Stimulated activated CD4-positive, alpha-beta T cell treated with anti-CD3 and anti-CD28 coated beads, Interleukin-1b, Interleukin-23, amount 100 ng/mL, for 4 hours (primary cell): ENCODE measurements at places on chromosomes 12 and 14.

DNA sequence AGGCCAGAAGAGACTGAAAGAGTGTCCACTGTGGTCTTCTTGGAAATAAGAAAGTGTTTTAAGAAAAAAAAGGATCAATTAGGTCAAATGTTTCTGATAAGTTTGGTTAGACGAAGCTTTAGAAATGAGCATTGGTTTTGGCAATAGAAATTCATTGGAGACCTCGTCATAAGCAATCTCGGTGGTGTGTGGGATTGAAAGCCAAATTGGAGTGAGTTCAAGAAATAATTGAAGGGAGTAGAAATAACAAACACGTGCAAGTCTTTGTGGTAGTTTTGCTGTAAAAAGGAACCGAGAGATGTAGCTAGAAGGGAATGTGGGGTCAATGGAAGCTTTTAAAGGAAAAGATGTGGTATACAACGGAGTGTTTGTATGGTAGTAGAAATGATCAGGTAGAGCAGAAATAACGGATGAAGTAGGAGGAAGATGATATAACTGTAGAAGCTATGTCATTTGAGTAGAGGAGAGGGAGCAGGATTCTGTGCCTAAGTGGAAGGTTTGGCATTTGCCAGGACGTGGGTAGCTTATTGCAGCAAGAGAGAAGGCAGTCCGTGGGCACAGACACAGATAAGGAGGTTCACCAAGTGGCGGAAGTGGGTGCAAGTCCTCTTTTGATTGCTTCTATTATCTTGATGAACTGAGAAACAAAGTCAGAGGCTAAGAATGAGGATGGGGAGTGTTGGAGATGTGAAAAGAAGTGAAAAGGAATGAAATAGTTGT, 146.2 kb downstream of the DACT1 start:
- DNase-seq: no peak

GRCh38 chr14:103696466-103697071, 18.7 kb downstream of the XRCC3 start:
- no peak for DNase-seq

DNA sequence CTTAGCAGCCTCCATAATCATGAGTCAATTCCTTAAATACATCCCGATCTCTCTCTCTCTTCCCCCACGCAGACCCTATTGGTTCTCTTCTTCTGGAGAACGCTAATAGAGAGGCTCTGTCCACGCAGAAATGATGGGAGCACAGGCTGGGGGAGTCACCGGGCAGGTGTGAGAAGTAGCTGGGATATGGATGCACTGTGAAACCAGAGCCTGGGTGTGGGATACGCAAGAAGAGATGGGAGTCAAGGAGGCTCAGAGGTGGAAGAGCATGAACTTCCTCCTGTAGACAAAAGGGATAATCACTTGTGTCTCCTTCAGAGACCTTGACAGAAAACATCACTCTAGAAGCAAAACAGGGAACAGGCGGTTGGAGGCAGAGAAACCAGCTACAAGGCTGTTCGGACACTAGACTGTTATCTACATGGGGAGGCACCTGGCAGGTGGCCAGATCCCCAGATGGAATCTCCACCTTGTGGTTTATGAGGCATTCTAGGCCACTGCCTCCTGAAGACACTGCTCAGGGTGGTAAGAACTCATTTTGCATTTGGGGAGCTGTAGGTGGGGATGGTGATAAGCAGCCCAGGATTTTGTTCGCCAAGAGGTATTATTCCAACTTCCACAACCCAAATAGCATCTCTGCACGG, 7.2 kb upstream of the SELPLG start:
- no peak for DNase-seq

GRCh38 chr14:87686746-87687145, 306.2 kb downstream of the GALC start:
- DNase-seq: no peak

GRCh38 chr14:23294734-23295561, 7.7 kb downstream of the PPP1R3E start:
- DNase-seq: peak; percentile 31

DNA sequence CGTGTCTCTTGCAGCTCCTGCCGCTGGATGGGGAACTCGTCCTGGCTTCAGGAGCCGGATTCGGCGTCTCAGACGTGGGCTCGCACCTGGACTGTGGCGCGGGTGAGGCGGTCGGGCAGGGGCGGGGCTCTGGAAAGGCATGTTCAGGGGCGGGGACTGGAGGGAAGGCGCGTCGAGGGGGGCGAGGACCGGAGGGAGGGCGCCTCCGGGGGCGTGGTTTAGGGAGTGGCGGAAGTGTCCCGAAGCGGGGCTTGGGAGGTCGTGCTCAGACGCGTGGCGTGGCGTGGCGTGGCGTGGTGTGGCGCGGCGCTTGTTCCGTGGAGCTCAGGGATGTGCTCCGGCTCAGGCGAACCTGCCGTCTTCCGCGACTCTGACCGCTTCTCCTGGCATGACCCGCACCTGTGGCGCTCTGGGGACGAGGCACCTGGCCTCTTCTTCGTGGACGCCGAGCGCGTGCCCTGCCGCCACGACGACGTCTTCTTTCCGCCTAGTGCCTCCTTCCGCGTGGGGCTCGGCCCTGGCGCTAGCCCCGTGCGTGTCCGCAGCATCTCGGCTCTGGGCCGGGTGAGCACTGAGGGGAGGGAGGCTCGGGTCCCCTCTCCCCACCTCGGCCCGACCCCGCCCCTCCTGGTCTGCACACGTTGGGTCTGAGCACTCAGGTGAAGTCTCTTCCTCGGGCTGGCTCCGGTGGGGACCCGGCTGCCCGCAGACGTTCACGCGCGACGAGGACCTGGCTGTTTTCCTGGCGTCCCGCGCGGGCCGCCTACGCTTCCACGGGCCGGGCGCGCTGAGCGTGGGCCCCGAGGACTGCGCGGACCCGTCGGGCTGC, 6.2 kb downstream of the AMN start:
- DNase-seq: peak; percentile 70

DNA sequence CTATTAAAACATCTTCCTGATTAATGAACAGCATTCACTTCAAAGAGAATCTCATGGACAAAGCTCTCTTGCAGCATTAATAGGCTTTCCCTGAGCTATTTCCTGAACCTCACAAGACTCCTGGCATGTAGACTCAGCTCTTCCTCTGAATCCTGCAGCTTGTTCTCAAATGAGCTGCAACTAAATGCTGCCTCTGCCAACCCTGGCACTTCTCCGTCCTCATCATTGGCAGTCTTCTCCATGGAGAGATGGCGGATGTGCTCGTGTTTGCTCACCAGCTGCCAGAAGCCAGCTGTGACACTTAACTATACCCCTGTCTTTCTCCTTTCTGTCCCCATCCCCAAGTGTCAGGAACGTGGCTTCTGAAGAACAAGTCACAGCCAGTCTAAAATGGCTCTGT, 232.1 kb downstream of the FOXN3 start:
- no peak for DNase-seq
